Cardiac atrium fibroblast (primary cell): ENCODE measurements at places on chromosomes 5 and 9. TPM values are rescaled to one million over a fixed set of nuclear protein-coding genes. Genes with fewer than 3 reads are reported as not detected.

PCDHB2 gene
- 0.90 and 1.3 TPM in 2 replicates for total RNA-seq

SH3TC2 gene
- total RNA-seq = 4.9 and 7.4 TPM in 2 replicates

PTPRD gene
- total RNA-seq = 0.90 and 1.8 TPM in 2 replicates

KIAA1191 gene
- total RNA-seq = 88.3 and 144 TPM in 2 replicates

PDE6A gene
- not detected in 2 replicates for total RNA-seq

PDE8B gene
- total RNA-seq = 0.65 TPM in 1 of 2 replicates, not detected in the other

TAF11L10 gene
- total RNA-seq = not detected in 2 replicates

NPR3 gene
- total RNA-seq = 21.8 and 35.8 TPM in 2 replicates

TEK gene
- 3.2 and 10.5 TPM in 2 replicates for total RNA-seq

IGFBPL1 gene
- not detected in 2 replicates for total RNA-seq

REEP2 gene
- 7.9 and 8.3 TPM in 2 replicates for total RNA-seq

MIER3 gene
- 12.1 and 52.8 TPM in 2 replicates for total RNA-seq

LOX gene
- 226 and 304 TPM in 2 replicates for total RNA-seq

CD180 gene
- total RNA-seq = 0.49 TPM in 1 of 2 replicates, not detected in the other

NR2F1-AS1 gene
- total RNA-seq = 19.0 and 36.8 TPM in 2 replicates

SAXO1 gene
- total RNA-seq = not detected in 2 replicates

PCDHGA10 gene
- 3.4 and 5.0 TPM in 2 replicates for total RNA-seq

SV2C gene
- total RNA-seq = not detected in 2 replicates

ADAMTS16 gene
- total RNA-seq = not detected in 2 replicates

LCNL1 gene
- total RNA-seq = not detected in 2 replicates

CCDC152 gene
- 2.2 and 2.3 TPM in 2 replicates for total RNA-seq

LMBRD2 gene
- 6.1 and 8.6 TPM in 2 replicates for total RNA-seq

SPINK7 gene
- not detected in 2 replicates for total RNA-seq

SMIM33 gene
- total RNA-seq = not detected in 2 replicates

ENTPD2 gene
- total RNA-seq = not detected in 2 replicates

C9 gene
- not detected in 2 replicates for total RNA-seq

LCN12 gene
- total RNA-seq = not detected in 2 replicates

GFM2 gene
- total RNA-seq = 24.5 and 28.3 TPM in 2 replicates

IL17B gene
- not detected in 2 replicates for total RNA-seq

PITX1 gene
- not detected in 2 replicates for total RNA-seq

CYFIP2 gene
- total RNA-seq = 0.54 and 4.7 TPM in 2 replicates

RORB gene
- not detected in 2 replicates for total RNA-seq

NRG2 gene
- 0.32 TPM in 1 of 2 replicates, not detected in the other for total RNA-seq
